ENCODE measurements at places on chromosomes 4 and X.
A peak's percentile ranks its signal among the peaks of the same experiment; 100 is the strongest.

DNA sequence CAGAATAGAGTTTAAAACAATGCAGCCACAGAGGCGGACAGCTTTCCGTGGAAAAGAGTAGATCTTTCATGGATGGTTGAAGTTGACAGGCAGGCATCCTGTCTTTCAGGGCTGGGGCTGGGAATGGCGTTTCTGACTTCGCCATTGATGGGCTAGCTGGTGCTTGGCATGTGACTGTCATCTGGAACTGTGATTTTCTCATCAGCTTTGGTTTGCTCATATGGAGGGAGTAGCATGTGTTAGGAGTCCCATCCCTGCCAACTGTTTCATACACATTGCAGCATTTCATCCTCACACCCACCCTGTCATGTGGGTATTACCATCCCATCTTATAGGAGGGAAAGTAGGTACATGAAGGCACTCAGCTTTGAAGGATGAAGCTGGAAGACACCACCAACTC is 49.2 kb upstream of the STX18 start:
- DNase-seq = no peak

- DNase-seq = no peak
Measured at GRCh38 chr4:67521506-67521905, 23.8 kb downstream of the CENPC start.

DNA sequence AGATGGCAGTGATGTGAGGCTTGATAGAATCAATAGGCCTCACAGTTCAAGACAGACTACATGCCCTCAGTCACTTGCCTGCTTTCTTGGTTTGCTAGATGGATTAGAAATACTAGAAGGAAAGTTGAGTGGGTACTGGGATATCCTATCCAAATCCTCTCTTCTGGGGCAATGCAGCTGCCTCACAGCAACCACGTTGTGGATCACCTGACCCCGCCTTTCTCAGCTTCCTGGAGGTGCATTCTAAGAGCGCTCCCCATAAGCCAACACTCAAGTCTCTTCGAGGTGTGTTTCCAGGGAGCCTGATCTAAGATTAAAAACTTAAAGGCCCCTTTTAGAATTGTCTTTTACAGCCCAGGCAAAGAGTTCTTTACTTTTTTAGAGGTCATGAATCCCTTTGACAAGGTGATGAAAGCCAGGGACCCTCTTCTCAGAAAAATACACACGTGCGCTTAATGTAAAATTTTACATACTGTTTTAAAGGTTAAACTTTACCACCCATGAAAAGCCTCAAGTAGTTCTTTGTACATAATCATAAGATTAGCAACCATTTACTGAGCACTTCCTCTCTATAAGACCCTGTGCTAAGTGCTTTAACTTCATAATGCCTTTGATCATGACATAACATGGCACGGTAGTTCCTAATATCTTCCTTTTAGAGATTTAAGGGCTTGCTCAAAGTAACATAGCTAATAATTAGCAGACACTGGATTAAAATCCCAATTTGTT is 840 bp upstream of the RPL34 start:
- no peak for DNase-seq

GRCh38 chr4:67035501-67035900 is 509.8 kb downstream of the CENPC start:
- DNase-seq = no peak

GRCh38 chr4:2642968-2643367 is 106.5 kb downstream of the FAM193A start:
- no peak for DNase-seq

GRCh38 chr4:164396439-164396838 is 357.5 kb upstream of the SMIM31 start:
- DNase-seq = no peak

DNA sequence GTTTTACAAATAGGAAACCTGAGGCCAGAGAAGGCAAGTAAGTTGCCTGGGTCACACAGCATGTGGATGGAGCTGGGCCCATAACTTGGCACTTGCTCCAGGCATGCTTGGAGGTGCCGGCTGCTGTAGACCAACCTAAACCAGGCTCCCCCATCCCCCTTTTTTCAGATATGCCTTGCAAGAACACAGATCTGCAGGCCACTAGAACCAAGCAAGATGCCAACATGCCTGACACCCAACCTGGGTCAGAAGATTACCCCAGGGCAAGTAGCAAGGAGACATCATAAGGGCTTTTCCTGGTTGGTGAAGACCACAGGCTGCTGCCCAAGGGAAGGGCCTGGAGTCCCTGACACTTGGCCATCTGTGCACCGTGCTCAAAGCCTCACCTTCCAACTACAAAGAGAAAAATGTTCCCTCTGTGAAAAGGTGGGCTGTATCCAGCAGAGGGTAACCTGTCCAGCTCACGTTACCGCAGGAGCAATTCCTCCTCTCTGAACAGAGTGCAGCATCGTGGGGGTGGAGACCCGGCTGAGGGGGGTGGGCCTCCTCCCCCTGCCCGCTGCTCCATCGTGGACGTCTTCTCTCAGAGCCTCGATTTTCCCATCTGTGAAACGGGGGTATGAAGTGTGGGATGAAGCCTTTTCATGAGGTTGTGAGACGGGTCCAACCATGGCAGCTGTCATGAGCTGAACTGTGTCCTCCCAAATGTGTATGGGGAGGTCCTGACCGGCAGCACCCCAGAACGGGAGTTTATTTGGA is 23.0 kb downstream of the HMX1 start:
- DNase-seq = no peak

DNA sequence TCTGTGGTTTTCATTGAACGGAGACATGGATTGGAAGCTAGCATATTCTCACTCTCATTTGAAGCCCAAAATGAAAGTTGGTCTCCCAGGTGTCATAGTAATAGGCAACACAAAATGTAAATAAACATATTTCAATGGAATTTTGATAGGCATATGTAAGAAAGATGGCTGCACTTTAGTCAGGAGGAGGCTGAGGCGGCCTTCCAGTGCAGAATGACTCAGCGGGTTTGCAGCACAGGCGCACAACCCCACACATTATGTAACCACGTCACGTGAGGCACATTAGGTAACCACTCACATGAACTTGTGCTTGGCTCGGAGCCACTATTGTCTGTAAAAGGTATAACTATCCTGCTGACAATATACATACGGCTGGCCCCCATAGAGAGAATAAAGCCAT is 381.7 kb downstream of the GPAT3 start:
- no peak for DNase-seq

GRCh38 chr4:101224358-101225218 is 122.7 kb downstream of the PPP3CA start:
- DNase-seq = no peak

DNA sequence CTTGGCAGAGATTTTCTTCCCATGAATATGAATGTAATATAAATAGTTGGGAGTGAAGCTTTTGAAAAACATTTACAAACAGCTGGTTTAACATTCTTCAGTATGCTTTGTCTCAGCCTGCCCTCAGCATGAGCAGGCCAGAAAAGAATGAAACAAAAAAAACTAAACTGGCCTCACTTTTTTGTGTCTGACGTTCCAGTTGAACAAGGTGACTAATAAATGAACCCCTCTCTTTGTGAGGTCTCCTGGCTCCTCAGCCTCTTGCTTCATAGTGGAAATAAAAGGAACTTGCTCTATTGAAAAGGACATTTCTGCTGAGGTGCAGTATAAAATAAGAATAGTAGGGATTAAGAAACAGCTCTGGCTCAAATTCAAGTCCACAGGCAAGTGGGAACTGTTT is 9.4 kb downstream of the CHST7 start:
- DNase-seq = no peak

DNA sequence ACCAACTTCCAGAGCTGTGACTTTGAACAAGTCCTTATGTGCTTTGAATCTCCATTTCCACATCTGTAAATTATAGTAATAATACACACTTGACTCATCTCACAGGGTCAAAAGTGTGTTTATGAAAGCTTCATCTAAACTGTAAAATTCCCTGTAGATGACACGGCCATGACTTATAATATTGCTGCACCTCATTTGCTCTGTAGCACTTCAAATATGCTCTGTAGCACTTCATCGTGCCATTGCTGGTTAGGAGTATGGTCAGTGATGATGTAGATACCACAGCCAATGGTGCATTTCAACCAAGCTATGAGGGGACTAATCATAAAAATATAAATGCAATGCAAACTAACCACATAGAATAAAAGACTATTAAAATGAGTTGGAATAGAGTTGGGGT is 318.6 kb downstream of the ANK2 start:
- no peak for DNase-seq

- DNase-seq = no peak
Measured at GRCh38 chr4:39435659-39436563, 22.8 kb downstream of the RPL9 start.

- DNase-seq = no peak
Measured at GRCh38 chr4:41655177-41655576, 93.3 kb downstream of the PHOX2B start.

DNA sequence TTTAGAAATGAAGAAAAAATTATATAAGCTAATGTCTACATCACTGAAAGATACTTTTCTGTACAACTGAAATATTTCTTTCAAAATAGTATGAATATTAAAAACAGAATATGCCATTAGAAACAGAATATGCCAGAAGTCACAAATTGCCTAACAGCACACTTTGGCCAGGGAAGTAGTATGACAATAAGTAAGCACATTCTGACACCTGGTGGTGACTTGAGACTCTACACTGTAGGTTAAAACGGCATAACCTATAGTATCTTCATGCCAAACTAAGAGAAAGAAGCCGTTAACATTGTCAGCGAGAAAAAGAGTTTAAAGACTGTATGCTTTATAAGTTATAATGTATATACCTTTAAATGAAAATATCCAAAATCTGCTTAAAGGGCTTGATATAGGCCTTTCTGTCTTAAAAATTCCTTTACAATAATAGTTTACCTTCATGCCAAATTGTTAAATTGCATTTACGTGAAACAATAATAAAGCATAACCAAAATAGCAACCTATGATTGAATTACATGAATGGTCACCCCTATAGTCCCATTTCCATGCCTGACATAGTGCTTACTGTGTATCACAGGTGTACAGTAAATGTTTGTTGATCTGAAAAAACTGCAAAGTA is 32.8 kb downstream of the FAM13A start:
- DNase-seq = peak; percentile 31

GRCh38 chrX:39728852-39729598 is 368.7 kb downstream of the BCOR start:
- no peak for DNase-seq

- no peak for DNase-seq
Measured at GRCh38 chr4:39259571-39260330, 77.4 kb downstream of the WDR19 start.

DNA sequence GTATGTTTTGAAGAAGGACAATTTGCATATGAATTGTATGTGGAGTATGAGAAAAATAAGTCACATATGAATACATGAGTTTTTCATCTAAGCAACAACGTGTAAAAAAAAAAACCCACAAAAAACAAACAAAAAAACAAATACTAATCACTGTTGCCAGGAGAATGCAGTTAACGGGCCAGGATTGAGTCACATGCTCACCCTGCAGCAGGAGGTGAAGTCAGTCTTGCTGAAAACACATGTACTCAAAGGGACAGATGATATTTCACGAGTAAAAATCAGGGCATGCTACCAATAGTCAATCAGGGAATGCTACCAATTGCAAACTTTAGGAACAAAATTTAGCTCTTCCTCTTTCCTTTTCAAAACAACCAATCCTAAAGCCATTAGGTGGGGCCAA is 10.4 kb upstream of the DCLK2 start:
- DNase-seq = no peak

GRCh38 chr4:184475096-184475461 is 729 bp upstream of the IRF2 start:
- DNase-seq = no peak

GRCh38 chr4:7469023-7469422 is 34.3 kb upstream of the PSAPL1 start:
- no peak for DNase-seq

DNA sequence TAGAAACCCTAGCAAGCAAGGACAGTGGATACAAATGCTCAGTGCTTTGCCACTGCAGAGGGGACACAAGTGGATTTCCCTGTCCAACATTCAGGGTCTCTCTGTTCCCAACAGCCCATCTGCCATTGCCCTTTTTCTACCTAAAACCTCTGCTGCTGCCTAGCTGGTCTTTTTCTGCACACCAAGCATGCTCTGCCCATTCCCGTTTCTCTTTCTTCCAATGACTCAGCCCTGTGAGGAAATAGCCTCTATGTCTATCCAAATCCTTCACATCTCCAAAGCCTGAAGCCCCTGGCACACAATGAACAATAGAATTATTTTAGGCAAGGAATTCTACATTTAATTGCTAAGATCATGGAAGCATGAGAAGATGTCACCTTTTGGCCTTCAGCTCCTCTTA is 5.7 kb upstream of the AMELX start:
- no peak for DNase-seq

DNA sequence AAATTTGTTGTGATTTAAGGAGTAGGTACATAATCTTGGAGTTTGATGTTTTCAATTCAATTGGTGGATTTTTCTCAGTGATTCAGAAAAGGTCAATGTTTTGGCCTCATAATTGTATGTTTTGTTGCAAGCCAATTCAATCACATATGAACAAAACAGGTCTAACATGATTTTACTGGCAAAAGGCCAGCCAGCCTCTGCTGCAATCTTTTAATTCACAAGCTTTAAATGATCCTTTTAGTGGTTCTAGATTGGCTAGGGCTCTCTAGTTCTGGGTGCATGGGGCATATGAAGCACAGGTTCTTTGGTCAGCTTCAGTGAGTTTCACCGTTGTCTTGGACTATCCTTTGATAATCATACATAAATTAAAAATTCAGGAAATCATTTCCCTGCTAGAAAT is 19.2 kb upstream of the SLC6A14 start:
- DNase-seq = peak; percentile 7

DNA sequence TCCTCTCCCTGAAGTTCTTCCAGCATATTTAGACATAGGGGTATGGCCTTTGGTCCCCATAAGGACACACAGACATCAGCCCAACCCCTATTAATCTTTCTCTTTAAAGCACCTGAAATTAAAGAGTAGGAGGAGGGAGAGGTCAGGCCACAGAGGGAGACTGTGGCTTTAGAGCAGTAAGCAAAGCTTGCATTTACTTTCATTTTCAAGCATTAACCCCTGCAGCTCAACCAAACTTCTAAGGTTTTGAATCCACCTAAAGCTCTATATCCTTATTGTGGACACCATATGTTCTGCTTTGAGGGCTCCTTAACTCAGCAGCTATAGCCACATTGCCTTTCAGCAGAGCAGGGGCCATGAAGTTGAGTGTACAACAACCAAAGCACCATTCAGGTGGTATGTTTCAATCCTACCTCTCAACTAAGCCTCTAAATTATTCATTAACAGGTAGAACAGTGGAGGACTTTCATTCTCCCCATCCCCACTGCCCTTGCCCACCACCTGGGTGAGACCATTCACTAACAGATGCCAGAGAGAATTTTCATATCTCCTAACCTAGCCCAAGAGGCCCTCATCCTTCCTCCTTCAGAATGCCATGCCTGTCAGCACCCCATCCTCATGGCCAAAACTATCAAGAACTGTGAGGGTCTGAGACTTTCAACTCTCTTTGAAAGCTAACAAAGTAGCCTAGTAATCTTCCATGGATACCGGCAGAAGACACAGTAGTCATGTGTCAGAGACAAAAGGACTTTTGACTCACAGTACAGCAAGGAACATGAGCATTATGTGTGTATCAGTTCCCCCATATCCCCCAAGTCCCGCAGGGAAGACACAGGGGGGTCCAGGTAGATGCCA is 20.8 kb downstream of the LIN54 start:
- DNase-seq = no peak
